ENCODE measurements at places on chromosomes 7 and 10.

DNA sequence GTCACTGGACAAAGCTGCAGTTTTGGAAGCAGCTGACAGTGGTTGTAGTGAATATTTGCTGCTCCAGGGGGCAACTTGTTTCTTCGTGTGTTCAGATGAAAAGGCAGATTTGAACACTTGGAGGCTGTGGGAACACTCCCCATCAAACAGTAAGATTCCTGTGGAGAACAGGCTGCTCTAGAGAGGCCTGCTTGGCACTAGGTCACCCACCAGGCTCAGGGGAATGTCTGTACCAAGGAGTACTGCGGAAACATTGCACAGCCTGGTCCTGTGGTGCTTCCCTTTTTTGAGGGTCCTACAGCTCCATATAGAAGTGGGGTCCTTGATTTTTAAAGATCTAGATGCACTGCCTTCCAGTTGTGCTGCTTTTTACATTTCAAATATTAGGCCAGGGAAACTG is 97.5 kb downstream of the CXCL12 start:
- no peak for DNase-seq

GRCh38 chr10:102120142-102120990 is at the start of gene LDB1:
Gene LDB1 (minus strand): TSS chr10:102120368. CDS start chr10:102120110, 258 bp downstream.
- peak; percentile 71 for DNase-seq

- DNase-seq, result peak; percentile 52
Observed at GRCh38 chr10:4022473-4022872, 237.5 kb upstream of the KLF6 start.

GRCh38 chr7:37341033-37341630 is 107.5 kb downstream of the ELMO1 start:
- DNase-seq, result no peak

All from M059J (cell line).